Dermis microvascular lymphatic vessel endothelial cell (primary cell): ENCODE measurements at places on chromosomes 1 and 21. TPM values are rescaled to one million over a fixed set of nuclear protein-coding genes. Genes with fewer than 3 reads are reported as not detected.

Gene SLC44A5
- total RNA-seq = 1.0 and 4.6 TPM in 2 replicates

Gene VWA5B1
- not detected in 2 replicates for total RNA-seq

DNA sequence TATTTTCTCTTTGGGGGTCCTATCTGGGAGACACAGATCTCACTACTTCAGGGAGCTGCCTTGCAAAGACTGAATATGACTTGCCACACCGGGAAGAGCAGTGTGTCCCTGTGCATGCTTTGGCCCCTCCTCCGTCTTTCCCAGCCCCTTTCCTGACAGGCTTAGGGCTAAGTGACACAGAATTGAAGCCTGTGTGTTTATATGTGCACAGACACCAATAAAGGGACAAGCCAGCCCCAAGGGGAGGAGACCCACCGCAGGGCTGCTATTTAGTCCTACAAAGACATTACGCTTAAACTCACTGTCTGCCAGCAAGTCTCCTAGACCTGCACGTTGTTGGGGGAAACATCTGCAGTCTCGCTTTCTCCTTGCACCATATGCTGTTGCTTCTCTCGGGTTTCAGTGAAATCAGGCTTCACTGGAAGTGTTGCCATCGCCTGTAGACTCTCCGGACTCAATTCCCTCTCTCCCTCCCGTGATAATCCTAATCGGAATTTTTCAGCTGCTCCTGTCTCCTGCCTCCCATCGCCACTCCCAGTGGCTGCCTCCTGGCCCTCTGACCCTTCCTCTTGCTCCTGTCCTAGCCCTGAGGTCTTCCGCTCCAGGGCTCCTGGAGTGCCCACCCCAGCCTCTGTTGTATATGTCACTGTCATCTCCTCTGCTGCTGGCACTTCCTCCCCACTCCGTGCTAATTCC is 58.5 kb upstream of the LRRC53 start:
- no peak for DNase-seq

- DNase-seq = no peak
Observed at GRCh38 chr1:46551597-46552095, at the start of gene KNCN. Gene KNCN (minus strand): TSS chr1:46551647. CDS start chr1:46551215, 432 bp downstream.

- DNase-seq = peak; percentile 50
Observed at GRCh38 chr1:37795340-37796125, 1.9 kb downstream of the MANEAL start.

DNA sequence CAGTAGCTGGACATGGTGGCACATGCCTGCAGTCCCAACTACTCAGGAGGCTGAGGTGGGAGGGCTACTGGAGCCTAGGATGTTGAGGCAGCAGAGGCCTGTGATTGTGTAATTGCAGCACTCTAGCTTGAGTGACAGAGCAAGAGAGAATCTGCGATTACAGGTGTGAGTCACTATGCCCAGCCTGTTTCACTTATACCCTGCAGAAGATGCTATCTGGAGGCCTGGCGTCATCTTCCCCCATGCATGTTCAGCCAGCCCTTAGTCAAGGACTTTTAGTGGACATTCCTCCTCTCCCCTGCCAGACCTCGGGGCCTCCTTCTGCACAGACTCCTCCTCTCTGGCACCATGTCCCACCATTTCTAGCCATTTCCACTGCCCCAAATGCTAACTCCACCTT is 36.3 kb upstream of the RCC2 start:
- DNase-seq = no peak

GRCh38 chr21:37208056-37208721 is 58.9 kb downstream of the VPS26C start:
- peak; percentile 20 for DNase-seq

DNA sequence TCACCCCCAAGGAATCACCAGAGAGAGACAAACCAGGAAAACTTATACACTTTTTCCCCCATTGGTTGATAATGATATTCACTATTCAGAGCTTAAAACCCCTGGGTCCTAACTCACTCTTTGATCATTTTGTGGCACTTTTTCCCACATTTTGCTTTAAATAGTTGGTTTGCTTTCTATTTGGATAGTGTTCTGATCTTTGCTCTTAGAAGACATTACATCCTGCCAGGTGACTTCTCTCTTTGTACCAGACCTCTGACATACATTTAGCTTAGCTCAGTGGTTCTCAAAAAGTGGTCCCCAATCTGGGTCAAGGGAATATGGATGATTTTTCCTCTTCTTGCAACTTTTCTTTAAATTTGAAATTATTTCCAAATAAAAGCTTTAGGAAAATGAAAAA is 228.4 kb downstream of the RPS6KC1 start:
- no peak for DNase-seq

DNA sequence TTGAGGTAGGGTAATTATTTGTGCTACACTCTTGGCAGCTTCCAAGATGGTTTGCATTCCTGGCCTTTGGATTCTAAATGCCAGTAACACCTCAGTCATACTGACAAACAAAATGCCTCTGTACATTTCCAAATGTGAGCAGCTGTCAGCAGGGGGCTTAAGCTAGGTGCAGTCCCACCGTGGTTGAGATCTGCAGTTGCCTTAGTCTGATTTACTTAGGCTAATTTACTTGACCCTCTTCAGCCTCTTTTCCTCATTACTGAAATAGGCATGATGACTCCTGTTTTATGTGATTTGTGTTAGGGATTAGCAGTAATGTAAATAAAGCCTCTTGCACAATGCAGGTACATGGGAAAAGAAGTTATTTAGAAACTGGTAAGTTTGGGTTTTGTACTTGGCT is 13.5 kb upstream of the SPATA1 start:
- DNase-seq = no peak

DNA sequence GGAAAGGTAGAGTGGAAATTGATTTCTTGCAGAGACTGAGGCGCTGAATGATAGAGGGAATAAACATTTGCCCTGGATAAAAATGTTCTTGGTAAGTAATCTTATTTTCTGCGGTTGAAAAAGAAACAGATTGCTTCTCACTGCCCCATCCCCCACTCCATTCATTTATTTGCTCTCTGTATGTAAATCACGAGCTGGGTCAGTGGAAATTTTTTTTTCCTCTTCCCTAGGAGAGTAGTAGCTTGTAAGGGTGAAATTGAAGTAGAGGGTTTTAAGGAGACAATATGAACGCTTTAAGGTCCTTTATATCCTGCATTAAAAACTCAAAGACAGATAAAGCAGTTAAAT is 1.4 kb upstream of the BRINP3 start:
- no peak for DNase-seq

GRCh38 chr1:53608676-53609075 is 130.3 kb downstream of the GLIS1 start:
- no peak for DNase-seq

Gene ALPL
- under 0.01 and 0.26 TPM in 2 replicates for total RNA-seq

DNA sequence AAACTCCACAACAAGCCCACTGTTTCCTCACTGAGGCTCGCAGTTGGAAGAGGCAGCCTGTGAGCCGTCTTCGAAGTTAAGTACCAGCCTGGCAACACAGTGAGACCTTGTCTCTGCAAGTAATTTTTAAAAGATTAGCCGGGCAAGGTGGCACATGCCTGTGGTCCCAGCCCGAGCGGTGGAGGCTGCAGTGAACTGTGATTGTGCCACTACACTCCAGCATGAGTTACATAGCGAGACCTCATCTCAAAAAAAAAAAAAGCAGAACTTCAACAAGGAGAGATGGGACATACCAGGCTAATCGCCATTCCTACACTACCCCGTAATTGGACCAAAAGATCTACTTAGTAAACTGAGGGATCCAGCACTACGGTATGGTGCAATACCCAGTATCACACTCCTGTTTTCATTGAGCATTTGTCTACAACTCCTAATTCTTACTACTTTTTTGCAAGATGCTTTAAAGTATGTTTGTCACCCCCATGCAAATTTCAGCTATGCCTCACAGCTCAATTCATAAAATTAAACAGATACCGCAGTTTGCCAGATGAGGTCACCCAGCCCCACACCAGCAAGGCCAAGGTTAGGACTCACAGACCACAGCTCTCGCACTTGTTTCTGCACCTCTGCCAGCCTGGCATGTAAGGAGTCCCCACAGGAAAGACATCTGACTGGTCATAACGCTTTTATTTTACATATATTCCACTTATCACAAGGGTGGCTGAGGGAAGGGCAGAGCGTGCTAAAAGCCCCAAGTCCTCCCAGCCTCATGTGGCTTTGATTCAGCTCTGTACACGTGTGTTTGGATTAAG is 21.0 kb downstream of the SDE2 start:
- no peak for DNase-seq

Gene CDC73
- total RNA-seq = 10.7 and 13.0 TPM in 2 replicates

DNA sequence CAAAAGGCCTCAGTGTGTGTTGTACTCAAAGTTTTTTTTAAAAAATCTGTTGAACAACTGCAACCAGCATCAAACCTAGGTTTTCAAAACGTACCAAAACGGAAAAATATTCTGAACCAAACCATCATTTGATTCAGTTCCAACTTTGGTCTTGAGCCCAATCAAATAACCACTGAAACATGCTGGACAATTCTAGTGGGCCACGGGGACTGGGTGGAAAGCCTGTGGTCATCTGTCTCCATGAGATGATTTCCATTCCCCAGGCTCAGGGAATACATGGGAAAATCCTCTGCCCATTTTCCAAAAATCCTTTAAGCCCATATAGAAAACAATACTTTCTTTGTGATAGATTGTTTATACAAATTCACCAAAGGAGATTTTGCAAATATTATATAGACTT is 22.5 kb downstream of the ITPKB start:
- no peak for DNase-seq
